Anterior cingulate cortex (tissue), 58 donors: ENCODE measurements at places on chromosomes 1 and 21.

GRCh38 chr1:206047271-206047670, 5.7 kb upstream of the RHEX start:
- DNase-seq = no peak

DNA sequence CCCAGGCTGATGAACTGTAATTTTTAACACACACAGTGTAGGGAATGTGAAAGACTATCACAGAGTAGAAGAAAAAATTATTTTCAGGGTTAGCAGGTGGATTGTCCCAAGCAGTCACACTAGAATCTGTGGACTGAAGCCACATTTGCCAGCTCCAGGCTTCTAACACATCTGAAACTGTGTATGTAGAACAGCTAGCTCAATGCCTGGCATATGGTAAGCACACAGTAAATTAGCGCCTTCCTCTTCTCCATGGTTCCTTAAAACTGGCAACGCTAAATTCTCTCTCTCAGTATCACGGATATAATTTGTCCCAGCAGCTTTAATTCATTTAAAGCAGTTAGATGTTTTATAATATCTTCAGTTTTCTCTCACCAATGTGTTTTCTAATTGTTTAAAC, 2.4 kb upstream of the NUDT17 start:
- DNase-seq = no peak

DNA sequence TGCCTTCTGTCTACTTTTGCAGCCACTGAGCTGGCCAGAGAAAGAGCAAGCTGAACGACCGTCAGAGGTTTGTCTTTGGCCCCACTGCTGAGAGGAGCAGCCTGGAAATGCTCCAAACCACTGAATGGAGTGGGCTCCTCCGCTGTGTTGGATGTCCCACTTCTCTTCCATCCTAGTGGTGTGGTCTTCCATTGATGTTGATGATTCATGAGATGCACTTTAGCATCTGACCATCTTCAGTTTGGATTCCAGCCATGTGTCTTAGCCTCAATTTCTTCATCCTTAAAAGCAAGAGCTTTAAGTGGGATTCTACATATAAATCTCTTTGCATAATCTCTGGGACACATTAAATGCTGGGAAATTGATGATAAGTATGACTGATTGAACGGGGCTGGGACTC, 276.9 kb downstream of the SIPA1L2 start:
- DNase-seq = no peak

DNA sequence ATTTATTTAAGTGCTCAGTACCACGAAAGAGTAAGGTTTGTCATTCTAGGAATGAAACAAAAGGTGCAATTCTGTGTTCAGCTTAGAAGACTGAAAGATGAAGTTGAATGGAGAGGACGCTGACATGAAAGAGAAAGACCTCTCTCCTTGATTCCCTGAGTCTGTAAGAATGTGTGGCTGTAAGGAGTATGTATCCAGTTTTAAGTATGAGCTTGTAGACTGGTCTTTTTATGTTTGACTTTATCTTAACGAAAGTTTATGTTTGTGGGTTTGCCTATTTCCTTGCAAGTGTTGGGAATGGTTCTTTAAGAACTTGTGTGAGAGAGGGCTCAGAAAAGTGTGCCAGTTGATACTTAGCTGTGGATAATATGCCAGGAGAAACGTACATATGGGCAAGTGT, 1.4 kb downstream of the CHD1L start:
- DNase-seq = no peak

GRCh38 chr1:222933273-222933672, 118.4 kb downstream of the DISP1 start:
- no peak for DNase-seq

DNA sequence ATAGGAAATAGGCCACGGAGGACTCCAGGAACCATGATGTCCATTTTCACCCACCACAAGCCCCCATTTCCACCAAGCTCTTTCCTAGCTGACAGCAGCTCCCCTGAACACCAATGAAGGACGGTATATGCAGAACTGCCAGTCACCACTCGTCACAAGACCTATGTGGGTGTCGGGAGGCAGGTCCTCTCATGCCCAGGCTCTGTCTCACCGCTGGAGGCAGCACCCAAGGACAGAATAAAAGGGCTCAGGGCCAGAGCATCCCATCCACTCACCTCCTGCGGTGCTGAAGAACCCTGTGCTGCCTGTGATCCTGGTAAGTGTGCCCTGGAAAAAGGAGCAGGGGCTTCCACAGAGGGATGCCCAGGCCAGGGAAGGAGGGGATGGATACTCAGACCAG, at the start of gene LCE1F:
Gene LCE1F, plus strand, starts transcription at position 266 of the 400 bp plus-strand sequence. CDS start 1,232 bp downstream, outside the sequence.
- no peak for DNase-seq

DNA sequence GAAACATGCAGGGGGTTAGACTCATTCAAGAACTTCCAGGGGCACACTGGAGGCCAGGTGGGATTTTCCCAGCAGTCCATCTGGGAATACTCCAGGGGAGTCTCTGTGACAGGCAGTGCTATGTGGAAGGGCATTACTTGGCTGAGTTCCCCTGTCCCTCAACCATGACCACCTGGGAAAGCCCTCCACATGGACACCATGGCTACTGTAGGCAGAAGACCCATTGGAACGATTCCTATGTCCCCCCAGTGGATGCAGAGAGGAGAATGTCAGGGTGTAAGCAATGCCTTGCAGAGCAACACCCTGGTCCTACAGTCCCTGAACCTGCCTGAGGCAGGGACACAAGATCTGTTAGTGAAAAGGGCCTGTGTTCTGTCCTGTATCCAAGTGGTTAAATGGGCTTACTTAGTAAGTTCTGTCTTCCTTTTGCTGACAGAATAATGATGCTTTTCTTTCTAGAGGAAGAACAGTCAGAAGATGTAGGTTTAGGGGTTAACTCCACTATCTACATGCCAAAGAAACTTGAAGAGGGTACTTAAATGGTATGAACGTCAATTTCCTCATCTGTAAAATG, 13.4 kb downstream of the SLAMF1 start:
- DNase-seq = no peak

- DNase-seq = peak; percentile 76
Measured at GRCh38 chr1:154878371-154879037, 8.4 kb upstream of the KCNN3 start.

GRCh38 chr1:30808067-30808662, 50.6 kb upstream of the LAPTM5 start:
- DNase-seq = no peak

GRCh38 chr1:201946224-201946908, at the start of gene LMOD1:
Gene LMOD1 (minus strand): TSS chr1:201946548. CDS start chr1:201946340, 208 bp downstream.
- peak; percentile 19 for DNase-seq

- no peak for DNase-seq
Measured at GRCh38 chr1:87243573-87243972, 85.1 kb upstream of the LMO4 start.

DNA sequence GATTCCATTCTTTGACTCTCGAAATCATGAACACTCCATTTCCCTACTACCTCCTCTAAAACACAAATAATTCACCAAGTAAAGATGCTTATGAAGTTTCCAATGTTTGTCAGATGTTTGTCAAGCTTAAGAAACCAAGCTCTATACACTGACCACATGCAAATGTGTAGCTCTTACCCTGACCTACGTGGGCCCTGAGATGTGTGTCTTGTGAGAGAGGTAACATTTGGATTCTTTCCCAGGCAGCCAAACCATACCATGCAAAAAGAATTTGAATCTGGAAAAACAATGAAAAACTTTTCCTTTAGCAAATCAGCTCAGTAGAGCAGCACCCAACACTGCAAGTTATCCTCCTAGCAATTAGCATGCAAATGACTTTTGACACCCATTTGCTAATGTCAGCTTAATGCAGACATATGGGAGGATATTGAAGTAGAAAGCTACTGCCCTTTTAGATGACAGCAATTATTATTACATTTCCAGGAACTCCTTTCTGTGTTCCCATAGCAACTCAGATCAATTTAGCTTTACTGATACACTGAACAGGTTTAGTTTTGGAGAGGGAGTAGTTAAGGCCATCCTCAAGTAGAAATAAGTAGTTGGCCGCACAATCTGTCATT, 83.2 kb upstream of the RGS4 start:
- DNase-seq = no peak

DNA sequence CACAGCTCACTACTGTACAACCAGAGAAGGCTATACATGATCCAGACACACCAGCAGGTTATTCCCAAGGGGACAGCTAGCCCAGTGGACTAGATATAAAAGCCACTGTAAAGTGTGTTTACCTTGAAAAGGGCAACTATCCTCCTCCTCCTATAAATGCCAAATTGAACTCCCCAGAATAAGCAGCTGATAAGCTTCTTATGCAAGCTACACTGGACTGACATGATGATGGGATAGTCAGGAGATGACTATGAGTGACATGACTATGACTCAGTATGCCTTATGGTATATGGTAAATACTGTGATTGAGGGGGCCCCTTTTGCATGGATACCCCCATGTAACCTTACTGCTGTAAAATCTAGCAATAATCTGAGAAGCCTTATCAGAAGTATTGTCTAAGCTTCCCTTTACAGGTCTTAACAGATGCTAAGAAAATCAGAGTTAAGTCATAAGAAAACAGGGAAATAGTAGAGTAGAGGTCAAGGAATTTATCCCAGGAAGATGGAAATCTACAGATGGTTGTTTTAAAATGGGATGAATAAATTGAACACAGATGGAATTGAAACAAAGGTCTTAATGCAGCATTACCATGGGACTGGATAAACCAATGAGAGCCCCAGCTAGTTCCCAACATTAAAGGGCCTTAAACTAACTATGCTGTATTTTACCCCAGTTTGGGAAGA, 55.8 kb downstream of the TRIM33 start:
- DNase-seq = no peak

- DNase-seq = no peak
Measured at GRCh38 chr1:26015358-26015757, 6.2 kb upstream of the EXTL1 start.

DNA sequence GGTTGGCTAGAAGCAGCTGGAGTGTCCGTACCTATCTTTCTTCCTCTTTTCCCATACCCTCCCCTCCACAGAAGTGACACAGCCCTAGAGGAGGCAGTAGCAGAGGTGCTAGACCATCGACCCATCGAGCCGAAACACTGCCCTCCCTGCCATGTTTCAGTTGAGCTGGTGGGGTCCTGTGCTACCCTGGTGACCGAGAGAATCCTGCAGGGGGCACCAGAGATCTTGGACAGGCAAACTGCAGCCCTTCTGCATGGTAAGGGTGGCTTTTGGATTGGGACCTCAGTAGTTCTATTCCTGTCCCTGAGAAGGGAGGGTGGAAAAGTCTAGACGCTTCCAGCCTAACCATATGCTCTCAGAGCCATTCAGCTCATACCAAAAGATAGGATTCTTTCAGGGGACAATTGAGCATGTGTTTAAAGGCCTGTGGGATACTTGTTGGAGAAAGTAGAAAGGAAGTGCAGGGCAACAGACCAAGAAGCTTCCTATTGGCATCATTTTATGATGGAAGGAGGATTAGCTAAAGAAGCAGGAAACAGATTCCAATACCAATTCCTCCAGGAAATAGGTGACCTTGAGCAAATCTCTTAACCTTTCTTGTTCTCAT, 11.7 kb upstream of the BNIPL start:
- no peak for DNase-seq

GRCh38 chr1:94543893-94544635, 2.5 kb upstream of the F3 start:
- no peak for DNase-seq
